ENCODE measurements at places on chromosomes 2 and 18.

DNA sequence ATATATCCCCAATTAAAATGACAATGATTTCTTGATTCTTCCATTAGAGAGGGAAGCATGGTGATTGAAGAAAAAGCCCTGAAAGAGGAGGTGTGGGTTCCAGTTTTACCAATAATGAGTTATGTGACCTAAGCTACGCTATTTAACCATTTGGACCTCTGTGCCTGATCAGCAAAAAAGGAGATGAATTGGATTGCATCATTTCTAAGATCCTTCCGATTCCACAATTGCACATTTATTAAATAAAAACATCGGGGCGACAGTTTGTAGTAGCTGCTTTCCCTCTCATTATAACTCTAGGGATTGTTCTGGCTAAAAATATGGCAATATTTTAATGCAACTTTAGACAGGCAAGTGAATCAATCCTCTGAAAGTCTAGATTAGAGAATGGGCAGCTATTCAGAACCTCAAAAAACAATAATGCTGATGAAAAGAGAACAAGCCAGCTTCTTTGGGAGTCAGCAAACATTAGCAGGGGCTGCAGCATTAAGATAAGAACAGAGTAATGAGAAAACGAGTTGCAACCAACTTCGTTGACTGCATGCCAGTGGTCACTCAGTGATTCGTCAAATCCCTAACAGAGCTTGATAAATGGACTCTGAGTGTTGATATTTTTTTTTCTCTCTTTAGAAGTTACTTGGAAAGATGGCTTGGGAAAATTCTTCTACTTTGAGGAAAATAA is 301.2 kb downstream of the AGPS start:
- DNase-seq, result no peak

DNA sequence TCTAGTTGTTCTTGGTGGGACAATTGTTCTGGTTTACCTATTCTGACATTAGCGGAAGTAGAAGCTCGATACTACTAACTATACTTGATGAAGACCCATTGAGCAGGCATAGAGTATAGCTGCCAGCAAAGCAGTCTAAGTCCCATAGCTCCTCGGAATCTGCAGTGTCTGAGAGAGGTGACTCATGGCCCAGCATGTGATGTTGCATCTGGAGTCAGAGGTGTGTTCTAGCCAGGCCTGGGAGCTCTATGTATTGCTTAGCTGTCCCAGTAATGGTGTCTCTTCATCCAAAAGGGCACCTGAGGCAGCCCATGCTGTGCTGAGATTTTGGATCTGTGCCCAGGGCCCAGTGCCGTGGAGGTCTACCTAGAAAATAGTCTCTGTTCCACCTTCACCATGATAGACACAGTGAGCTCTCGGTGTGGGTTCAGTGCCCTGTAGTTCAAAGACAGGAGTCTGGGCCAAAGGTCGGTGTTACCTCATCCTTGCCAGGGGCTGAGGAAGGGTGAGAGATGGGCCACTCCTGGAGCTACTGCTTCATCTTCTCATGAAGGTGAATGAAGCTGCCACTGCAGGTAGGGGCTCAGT is 47.3 kb downstream of the MEX3C start:
- peak; percentile 6 for DNase-seq

- DNase-seq, result no peak
Measured at GRCh38 chr2:197628043-197628500, 47.3 kb downstream of the RFTN2 start.

DNA sequence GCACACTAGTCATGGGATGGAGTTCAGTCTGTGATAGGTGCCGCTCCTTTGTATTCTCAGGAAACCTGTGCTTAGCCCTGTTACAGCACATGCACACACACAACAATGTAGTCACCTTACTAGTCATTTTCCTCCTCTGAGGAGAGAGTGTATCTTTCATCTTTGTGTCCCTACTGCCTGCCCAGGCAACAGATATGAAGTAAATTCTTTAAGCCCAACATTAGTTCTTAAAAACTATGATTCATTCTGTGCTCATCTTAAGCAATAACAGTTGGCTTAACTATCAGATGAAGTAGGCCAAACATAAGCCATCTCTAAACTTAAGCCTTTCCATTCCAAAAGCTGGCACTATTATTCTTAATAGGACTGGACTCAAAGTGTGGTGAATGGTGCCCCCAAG is 186.5 kb downstream of the LNPK start:
- no peak for DNase-seq

DNA sequence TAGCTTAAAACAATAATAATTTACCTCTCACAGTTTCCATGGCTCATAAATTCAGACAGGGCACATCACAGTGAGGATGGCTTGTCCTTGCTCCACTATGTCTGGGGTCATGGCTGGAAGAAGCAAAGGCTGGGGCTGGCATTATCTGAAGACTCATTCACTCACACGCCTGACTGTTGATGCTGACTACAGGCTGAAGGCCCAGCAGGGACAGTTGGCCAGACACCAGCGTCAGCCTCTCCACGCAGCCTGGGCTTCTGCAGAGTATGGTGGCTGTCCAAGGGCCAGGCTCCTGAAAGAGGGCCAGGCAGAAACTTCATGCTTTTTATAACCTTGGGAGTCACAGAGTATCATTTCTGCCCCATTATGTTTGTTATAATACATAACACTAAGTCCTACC is 33.4 kb downstream of the YPEL5 start:
- DNase-seq, result no peak

DNA sequence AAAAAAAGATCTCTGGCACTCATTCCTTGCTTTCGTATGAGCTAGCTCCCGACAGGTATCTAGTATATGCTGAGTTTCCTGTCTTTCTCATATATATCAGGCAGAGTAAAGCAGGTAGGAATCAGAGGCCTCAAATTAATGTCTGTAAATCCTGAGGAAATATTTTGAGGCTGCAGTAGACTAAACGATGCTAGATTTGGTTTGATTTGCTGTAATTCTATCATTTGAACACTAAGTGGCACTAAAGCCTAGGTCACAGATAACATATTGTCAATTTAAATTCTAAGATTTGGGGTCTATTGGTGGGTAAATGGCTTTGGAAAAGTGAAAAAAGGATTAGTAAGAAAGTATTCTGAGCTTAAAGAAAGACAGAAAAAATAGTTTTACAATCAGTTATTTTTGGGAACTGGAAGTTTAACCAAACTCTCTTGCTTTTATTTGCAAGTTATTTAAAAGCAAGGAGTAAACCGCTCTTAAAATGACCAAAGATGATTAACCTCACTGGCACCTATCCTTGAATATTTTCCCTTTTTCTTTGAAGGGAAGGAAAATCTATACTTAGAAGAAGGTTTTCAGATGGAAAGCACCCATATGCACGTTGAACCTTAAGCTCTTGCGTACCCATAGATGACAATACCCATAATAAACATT is 37.6 kb upstream of the SLC4A10 start:
- peak; percentile 7 for DNase-seq

DNA sequence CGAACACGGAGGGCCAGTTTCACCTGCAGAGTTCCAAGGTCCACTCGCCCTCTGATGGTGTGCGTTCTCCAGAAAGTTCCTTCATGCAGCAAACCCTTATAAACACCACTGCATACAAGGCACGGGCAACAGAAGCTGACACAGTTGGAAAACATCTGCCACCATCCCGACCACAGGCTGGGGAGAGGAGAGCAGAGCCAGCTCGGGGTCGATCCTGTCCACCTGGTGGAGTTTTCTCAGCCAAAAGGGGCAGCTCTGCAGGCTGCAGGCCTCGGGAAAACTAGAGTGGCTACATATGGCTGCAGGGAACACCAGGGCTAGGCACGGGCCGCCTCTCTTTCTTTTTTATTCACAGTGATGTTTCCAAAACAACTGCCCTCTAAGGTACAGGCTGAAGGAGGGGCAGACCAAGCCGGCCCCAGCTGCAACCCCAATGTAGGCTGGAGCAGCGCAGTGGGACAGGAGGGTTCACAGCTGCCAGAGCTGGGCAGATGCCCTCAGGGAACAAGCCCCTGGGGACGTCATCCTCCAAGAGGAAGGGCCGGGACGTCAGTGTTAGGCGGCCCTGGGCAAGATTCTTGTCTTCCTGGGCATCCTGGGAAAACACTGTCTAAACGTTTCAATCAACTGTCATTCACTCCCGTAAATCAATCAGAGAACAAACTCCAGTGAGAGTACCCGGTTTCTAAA is 274.7 kb downstream of the TWIST2 start:
- DNase-seq, result no peak

DNA sequence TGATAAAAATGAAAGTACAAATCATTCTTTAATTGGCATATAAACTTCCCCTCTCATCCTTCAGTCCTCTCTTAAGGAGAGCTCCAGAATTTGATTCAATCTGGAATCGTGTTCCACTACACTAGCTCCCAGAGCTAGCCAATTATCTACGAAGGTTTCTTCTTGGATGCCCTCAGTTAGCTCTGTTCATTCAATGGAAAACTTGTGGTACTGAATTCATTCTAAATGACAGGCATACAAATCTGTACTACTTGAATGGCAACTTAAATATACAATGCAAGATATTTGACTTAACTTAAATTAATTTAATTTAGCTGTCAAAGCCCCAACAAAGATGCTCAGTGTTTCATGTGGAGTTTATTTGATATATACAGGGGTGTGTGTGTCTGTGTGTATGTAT is 1474.2 kb upstream of the CELF4 start:
- DNase-seq, result no peak

GRCh38 chr2:42725657-42726056 is 38.3 kb downstream of the OXER1 start:
- DNase-seq, result no peak

DNA sequence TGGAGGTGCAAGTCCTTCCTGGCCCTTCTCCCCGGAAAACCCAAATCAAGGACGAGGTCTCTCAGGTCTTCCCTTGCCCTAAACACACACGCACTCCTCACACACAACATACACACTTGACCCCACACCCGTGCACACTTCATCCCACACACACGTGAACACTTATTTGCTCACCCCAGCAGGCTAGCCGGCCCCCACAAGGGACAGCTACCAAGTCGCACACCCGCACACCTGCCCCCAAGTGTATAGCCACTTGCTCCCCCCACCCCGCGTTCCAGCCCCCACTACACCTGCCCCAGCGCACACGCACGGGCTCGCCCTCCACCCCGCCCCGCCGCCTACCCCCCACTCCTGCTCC is 359 bp downstream of the TGFBRAP1 start:
- DNase-seq, result no peak
